ENCODE measurements at places on chromosomes 13 and 19.

DNA sequence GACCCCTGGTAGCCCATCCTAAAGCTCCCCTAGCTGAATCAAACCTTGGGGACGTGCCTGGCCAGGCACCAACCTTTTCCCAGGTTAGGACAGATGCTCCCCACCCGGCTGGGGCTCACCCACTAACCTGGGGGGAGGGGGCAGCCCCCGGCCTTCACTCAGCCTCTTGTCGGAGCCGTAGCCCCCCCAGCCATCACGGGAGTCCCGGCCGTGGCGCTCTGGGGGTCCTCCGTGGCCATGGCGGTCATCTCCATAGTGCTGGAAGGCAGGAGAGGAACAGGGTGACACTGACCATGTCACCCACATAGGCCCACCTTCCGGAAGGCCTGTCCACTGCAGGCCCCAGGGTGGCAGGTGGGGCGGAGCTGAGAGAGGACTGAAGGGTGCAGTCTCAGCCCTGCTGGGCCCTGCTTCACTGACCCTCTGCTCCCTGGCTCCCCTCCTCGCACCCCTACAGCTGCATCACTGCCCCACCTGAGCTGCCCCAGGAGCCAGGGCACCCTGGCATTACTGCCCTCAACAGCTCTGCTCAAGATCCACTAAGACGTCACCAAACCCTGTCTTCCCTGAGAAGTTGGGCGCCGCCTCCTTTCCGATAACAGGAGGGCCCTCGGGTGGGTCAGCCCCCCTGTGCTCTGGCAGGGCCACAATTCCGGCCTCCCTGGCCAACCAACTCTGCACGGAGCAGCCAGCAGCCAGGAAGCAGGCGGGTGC is 22.6 kb upstream of the TINCR start:
- DNase-seq: no peak

- no peak for DNase-seq
Observed at GRCh38 chr13:46668931-46669525, 116.1 kb downstream of the LRCH1 start.

GRCh38 chr19:53294786-53295441 is 27.4 kb upstream of the VN1R4 start:
- no peak for DNase-seq

- DNase-seq: no peak
Observed at GRCh38 chr13:79440958-79441528, 35.0 kb upstream of the RBM26 start.

DNA sequence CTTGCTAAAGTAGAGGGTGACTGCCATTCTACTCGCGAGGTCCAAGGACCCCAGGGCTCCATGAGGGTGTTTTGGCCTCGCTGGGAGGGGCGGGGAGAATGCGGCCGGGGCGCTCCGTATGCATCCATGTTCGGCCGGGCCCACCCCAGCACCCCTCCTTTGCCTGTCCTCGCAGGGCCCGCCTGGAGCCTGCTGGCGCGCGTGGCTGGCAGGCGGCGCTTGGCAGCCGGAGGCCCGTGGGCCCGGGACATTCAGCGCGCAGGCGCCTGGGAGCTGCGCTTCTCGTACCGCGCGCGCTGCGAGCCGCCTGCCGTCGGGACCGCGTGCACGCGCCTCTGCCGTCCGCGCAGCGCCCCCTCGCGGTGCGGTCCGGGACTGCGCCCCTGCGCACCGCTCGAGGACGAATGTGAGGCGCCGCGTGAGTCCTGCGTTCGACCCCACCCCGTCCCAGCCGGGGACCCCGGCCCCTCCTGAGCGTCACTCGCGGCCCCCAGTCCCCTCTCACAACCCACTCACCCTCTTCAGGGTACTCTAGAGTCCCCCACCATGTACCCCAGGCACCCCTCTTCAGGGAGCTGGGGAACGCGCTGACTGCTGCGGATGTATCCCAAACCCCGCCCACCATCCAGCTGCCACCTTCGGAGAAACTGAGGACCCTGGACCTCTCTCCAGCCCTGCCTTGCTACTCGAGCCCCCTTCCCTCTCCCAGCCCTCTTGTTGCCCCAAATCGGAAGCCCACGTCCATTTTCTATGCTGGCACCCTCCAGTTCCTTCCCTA is 4.1 kb downstream of the DLL3 start:
- peak; percentile 19 for DNase-seq

GRCh38 chr19:1362387-1363257 is 21.1 kb upstream of the NDUFS7 start:
- no peak for DNase-seq
